ENCODE measurements at places on chromosomes 4 and X.

DNA sequence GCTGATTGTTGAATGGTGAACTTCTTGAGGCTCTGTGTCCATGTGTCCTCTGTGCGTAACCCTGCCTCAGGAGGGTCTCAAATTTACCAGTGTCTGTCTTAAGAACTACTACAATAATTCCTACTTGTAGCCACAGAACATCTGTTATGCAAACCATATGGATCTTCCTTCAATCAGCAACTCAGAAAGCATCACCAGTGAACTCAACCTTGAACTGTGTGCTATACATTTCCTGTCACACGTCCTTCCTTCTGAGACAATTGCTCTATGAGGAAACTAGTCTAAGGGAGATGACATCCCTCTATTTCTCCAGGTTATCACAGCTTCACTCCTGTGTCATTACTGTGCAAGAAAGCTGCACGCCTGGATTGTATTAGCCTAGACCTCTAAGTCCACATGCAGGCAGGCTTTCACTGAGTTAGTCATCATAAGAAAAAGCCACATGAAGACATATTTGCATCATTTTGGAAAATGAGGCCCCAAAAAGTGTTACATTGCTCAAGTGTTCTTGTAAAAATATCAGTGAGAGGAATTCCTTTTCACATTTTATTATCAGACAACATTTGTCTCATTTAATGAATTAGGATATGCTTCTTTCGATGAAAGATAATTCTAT is 157.8 kb downstream of the AFF2 start:
- DNase-seq: peak; percentile 24

DNA sequence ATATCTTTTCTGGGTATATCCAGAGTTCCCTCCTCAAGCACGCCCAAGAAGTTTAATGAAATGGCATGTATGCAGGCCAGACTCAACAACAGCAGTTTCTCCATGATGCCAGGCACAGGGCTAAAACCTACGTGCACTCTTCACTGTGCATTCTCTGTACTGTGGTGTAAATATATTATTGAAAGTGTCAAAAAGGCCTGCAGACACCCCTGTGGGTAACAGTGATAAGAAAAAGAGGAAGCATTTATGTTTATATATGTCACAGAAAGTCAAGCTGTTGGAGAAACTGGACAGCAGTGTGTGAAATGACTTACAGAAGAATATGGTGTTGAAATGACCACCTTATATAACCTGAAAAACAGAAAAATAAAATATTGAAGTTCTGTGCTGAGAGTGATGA is 29.6 kb upstream of the DCAF8L1 start:
- no peak for DNase-seq

DNA sequence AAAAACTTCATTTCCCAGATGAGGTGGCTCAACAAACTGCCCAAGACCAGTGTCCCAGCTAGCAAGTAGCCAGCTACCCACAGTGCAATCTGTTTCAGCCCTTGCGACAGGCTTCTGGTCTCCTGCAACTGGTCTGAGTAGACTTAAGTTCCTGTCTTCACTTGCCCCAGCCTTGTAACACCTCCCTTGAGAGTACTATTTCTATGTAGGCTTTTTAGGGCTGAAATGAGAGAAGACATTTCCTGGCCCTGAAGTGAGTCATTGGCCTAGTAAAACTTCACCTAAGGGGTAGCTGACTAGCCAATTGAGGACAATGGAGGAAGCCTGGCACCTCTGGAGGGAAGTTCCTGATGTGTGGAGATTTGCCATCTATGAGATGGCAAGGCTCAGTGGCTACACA is 80.1 kb upstream of the STIM2 start:
- DNase-seq: no peak

DNA sequence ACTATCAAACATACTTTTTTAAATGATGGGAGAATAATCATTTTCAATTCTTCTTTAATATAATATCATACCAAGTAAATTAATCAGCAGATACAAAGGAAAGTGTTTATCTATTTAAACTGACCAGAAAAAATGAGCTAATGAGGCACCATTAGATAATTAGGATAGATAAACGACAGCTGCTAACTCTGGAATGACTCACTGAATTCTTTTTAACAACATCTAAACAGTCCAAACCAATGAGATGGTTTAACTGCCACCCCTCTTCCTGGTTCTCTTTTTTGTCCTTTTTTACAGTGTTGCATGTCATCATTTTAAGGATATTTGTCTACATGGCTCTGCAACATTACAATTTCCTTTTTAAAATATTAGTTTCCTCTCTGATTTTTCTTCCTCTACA is 41.6 kb downstream of the UNC5C start:
- no peak for DNase-seq

DNA sequence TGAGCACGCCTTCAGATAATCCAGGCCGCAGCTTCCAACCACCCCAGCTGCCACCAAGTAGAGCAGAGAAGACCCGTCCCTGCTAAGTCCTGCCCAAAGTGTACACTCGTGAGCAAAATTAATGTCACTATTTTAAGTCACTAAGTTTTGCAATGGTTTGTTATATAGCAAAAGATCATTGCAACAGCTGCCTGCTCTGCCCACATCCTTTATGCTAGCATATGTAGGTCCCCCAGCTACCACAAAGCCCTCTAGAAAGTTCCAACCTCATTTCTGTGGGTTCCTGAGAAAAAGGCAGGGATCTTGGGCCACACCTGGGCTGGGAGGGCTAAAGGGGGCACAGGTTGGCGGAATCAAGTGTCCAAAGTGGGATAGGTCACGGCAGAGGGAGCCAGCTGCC is 346.9 kb downstream of the BCOR start:
- no peak for DNase-seq
